ENCODE measurements at places on chromosomes 3 and 15.

GRCh38 chr15:52052066-52052935 lies 33.3 kb downstream of the MAPK6 start:
- no peak for DNase-seq

DNA sequence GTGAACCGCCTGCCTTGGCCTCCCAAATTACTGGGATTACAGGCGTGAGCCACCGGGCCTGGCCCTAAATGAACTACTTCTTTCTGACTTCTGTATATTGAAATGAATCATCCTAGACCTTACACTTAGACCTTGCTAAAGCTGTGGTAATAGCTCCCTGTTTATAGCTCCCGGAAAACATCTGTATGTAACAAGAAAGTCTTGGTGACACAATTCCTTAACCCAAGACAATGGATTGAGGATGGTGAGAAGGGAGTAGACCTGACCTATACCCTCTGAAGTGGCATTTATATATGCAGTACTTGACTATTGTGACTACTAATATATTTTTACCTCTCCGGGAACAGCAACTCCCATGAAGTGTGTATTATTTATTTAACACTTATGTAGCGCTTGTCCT lies 48.0 kb upstream of the TBL1XR1 start:
- no peak for DNase-seq

DNA sequence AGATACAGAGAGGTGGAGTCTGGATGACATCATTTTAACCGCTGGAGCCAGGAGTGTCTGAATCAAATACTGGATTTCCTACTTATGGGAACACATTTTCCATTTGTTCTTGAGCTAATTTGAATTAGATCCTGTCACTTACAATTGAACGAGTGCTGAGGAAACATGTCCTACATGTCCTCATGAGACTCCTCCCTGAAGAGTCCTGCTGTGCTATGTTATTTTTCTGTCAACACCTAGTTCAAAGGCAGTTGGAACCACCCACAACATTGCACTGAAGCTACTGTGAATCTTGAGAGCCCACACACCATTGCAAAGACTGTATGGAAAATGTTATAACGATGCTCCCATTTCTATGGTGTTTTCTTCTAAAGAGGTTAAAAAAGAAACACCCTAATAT lies 123.5 kb upstream of the CRBN start:
- no peak for DNase-seq

DNA sequence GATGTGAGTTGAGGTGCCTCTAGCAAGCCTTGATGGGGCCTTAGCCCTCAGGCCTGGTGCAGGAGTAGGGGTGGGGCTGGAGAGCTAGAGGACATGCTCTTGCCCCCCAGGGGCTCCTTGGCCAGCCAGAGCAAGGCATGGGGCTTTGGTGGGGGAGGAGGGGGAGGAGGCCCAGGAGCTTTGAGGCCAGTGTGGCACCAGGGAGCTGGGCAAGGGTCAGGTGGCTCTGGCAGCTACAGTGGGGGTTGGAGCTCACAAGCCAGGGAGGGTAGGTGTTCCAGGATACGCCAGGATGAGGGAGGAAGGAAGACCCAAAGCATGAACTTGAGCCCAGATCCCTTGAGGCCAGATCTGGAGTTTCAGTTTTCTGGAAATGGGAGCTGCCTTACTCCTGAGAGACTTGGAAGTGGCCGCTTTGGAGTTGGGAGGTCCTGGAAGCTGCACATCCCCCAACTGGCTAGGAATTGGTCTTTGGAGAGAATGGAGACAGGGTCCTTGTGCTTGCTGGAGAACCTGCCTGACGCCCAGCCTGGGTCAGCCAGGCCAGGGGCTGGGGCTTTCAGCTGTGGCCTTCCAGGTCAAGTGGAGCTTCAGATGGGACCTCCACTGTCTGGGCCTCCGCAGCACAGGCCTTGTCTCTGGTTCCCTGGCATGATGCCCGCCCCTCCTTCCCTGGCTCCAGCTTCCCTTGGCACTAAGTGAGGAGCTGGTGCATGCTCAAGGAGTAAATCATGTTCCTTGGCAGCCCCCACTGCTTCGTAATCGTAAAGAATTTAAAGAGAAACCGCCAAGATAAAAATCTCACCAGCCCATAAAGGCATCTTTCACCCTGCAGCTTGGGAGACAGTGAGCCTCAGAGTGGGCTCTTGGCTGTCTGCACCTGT lies 8.7 kb downstream of the SEMA3F start:
- DNase-seq = no peak

DNA sequence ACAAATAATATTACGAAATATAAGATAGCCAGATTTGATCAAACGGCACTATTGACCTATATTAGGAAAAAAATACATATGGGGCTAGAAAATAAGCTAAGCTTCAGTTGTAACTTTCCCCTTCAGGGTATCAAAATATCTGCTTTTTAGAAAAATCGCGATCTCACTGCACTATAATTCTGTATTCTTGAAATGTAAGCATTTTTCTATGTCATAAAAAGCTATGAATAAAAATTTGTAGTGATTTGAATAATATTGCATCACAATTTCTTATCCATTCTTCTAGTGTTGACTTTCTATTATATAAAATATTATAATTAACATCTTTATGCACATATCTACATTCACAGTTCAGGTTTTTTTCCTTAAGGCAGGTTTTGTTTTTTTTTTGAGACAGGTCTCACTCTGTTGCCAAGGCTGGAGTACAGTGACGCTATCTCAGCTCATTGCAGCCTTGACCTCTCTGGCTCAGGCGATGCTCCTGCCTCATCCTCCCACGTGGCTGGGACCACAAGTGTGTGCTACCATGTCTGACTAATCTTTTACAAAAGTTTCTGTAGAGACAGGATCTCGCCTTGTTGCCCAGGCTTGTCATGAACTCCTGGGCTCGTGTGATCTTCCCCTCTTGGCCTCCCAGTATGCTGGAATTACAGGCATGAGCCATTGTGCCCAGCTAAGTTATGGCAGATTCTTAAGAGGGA lies 21.6 kb downstream of the EMC4 start:
- DNase-seq = no peak

DNA sequence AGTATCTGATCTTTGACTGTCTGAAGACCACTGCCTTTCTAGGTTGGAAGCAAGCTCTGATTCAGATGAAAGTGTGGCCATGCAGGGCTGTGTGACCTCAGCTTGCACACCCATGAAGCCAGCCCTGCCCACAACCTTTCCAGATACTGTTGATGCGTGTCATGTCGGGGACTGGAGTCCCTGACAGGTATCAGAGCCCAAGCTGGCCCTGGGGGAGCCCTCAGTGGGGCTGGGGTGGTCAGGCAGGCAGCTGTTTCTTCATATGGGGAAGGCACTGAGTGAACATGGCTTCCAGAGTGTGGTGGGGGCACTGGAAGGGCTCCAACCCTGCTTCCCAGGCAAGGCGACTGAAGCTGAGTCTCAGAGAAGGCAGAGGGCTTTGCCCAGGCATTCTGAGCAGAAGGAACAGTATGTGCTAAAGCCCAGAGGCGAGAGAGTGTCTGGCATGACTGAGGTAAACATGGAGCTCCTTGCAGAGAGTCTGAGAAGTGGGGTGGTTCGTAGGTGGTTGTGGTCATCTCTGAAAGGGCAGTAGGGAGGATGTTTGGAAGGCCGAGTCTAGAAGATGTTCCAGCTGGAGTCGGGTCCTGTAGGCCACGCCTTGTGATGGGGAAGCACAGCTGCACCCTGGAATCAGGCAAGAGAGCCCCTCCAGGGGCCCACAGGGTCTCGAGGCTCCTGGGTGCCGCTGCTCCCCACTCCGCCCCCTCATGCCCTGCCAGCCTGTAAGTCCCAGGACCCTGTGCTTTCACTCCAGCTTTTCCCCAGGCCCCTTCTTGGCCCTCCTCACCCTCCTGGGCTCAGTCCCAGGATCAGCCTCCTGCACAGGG lies 122.2 kb downstream of the EEFSEC start:
- DNase-seq = no peak
